Placental epithelial cell (primary cell): ENCODE measurements at places on chromosomes 5 and 9. TPM values are rescaled to one million over a fixed set of nuclear protein-coding genes. Genes with fewer than 3 reads are reported as not detected.

Gene LMNB1
- total RNA-seq, result 18.1 and 21.4 TPM in 2 replicates

Gene LCN6
- not detected in 2 replicates for total RNA-seq

Gene SLC9A3
- 1.6 and 2.4 TPM in 2 replicates for total RNA-seq

Gene PAM
- total RNA-seq, result 194 and 278 TPM in 2 replicates

Gene FOXD4L3
- total RNA-seq, result 0.39 and 0.43 TPM in 2 replicates

Gene POU5F2
- 1.4 and 2.0 TPM in 2 replicates for total RNA-seq

Gene BASP1
- 4.1 and 7.1 TPM in 2 replicates for total RNA-seq

Gene CARD9
- total RNA-seq, result 4.7 and 7.4 TPM in 2 replicates

Gene PCDHB16
- total RNA-seq, result under 0.01 and 0.11 TPM in 2 replicates

Gene DIPK1B
- 0.39 TPM in 1 of 2 replicates, not detected in the other for total RNA-seq

Gene SPRY4
- 2.0 TPM in 1 of 2 replicates, not detected in the other for total RNA-seq

Gene MARCOL
- total RNA-seq, result not detected in 2 replicates

Gene TLR4
- total RNA-seq, result 0.39 and 0.43 TPM in 2 replicates

Gene AFAP1L1
- total RNA-seq, result 5.9 and 9.4 TPM in 2 replicates

Gene SLC34A3
- total RNA-seq, result 0.11 and 0.39 TPM in 2 replicates

Gene ARID3C
- total RNA-seq, result not detected in 2 replicates

Gene OTULINL
- 14.1 and 27.5 TPM in 2 replicates for total RNA-seq

Gene NEUROG1
- total RNA-seq, result not detected in 2 replicates
